ENCODE measurements at places on chromosomes 6 and 20.

- no peak for ATAC-seq
Observed at GRCh38 chr6:109075934-109076333, 18.7 kb downstream of the SESN1 start.

DNA sequence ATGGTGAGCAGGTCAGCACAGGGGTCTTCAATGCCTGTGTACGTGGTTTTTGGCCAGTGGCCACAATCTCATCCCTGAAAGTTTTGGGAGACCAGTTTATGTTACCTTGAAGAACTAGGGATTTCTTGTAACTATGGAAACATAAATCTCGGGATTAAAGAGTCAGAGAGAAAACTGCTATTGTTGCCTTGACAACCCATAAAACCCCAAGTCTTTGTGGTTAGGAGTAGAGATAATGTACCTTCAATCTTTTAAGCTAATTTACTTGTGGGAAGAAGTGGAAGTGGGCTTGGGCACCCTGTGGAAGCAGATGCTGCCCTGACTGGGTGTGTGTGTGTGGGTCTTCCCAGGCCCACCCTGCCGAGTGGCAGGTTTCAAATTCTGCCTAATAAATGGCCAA, 46.1 kb upstream of the ZNF831 start:
- ATAC-seq: no peak

- ATAC-seq: no peak
Observed at GRCh38 chr6:160960839-160961238, 30.7 kb upstream of the MAP3K4 start.

GRCh38 chr6:13577926-13578325, 3.5 kb downstream of the SIRT5 start:
- no peak for ATAC-seq

DNA sequence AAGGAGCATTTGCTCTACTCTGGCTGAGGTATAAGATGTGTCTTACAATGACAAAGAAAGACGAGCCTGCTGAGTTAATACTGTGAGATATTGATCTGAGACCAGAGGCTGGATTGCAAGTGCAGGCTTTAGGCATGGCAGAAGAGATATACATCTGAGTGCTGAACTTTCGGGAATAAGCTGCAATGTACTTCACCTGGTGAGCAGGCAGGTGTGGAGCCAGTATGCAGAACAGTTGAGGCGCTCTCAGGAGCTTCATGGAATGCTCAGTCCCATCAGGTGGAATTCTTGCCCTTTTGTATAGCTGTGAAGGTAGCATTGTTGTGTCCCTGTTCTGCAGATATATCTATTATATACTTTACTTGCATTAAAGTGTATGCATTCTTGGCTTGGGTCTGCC, 179.3 kb upstream of the RIMS1 start:
- ATAC-seq: no peak

DNA sequence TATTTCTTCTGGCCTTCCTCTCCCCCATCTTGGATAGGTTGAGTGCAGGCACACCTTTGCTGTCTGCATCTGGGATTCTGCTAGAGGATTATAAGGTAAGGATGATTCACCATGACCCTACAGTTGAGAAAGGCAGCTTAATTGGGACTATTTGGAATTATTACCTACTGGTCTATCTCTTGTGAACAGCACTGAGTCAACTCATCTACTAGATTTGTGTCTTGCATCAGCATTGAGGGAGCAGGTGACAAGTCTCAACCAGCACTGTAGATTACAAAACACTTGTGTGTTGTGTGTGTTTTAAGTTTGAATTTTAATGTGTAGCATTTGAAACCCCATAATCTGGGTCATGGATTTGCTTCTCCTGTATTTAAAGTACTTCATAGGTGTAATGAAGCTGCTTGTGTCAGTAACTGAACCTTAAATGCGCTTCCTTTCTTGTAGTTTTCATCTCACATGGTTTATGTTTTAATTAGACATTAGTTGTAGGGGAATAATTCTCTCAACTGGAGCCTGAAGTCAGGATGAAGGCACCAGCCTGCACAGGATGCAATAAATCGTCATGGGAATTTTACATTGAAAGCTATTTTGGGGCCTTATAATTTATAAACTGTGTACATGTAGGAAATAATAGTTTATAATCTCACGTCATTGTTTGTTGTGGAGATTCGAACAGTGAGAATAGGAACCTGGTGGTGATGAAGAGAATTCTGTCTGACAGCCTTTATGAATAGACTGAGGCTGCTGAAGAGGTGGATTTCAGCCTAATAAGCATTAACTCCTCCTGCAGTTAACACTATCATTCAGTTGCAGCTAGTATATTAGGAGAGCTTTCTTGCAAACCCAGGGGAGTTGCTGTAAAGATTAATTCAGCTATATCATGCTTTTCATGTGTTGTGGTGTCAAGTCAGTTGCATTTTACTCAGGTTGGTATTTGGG, 125.1 kb downstream of the JARID2 start:
- no peak for ATAC-seq

- ATAC-seq: no peak
Observed at GRCh38 chr6:81373414-81373813, 379.1 kb downstream of the TENT5A start.

- ATAC-seq: no peak
Observed at GRCh38 chr6:12729467-12729866, 12.9 kb downstream of the PHACTR1 start.

Measured in activated T-helper 17 cell treated with anti-CD3 and anti-CD28 coated beads, Interleukin-2, amount 50 U/mL, for 72 hours (primary cell).